Activated naive CD8-positive, alpha-beta T cell treated with anti-CD3 and anti-CD28 coated beads for 36 hours (primary cell): ENCODE measurements at places on chromosomes 2 and 18.

DNA sequence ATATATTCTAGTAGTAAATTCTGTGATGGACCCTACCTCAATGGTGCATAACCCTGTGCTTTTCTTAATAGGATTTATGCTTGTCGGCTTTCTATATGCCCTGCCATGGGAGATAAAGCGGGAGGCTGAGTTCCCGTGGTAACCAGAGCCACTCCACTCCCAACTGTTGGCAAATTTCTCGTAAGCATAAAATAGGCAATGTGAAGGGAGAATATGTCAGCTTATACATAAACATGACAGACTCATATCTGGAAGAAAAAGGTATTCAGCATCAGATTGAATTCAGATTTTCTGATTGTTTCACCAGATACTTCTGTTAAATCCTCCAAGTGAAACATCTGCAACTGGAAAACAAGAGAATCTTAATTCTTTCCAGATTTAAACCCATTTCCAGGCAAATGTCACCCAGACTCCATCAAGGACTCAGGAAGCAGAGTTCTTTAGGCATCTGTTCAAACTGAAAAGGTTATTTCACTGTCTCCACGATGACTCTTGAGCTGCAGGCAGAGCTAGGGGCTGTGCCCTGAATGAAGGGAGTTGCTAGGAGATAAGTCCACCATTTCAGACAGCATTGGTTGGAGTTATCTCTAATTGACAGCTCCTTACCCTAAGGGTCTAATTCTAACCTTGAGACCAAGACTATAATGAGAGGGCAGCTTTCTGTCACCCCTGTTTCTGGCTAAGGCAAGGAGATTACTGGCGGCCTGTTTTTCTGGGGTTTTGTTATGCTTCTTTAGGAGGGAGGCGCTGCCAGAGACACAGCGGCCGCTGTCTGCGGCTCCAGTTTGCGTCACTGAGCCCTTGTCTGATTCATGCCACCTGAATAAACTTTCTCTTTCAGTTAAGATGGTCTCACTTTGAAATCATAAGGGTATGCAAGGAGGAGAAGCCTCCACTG, 381.3 kb downstream of the SOX11 start:
- DNase-seq: no peak

- DNase-seq: no peak
These were observed 32.1 kb downstream of the MAP4K4 start for GRCh38 chr2:101729521-101730190.

DNA sequence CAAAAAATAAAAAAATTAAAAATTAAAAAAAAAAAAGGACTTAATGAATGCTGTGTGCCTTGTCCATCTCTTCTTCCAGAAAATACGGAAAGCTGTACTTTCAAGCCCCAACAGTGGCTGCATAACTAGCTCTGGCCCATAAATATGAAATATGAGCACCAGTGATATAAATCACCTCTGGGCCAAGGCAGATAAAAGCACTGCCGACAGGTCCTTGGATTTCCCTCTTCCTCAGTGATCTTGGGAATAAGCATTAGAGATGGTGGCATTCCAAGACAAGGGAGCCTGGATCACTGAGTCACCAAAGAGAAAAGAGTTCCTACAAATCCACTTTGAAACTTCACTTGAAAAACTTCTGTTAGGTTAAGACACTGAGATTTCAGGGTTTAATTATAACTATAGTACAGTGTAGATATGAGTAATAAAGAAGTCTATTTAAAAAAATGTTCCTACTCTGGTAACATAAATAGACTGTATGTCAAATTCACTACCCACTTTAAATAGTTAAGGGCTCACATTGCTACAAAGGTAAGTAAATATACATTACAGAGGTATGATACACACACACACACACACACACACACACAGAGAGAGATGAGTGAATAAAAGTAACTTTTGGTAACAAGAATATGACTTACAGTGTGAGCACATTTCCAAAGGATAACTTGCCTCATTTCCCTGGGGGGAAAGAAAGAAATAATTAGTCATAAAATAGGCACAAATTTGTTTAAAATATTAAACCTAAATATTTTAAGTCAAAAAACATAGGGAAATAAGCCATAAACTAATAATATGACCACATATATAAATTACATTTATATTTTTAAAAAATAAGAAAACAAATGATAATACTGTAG, 35.6 kb downstream of the PPP3R1 start:
- DNase-seq: no peak

DNA sequence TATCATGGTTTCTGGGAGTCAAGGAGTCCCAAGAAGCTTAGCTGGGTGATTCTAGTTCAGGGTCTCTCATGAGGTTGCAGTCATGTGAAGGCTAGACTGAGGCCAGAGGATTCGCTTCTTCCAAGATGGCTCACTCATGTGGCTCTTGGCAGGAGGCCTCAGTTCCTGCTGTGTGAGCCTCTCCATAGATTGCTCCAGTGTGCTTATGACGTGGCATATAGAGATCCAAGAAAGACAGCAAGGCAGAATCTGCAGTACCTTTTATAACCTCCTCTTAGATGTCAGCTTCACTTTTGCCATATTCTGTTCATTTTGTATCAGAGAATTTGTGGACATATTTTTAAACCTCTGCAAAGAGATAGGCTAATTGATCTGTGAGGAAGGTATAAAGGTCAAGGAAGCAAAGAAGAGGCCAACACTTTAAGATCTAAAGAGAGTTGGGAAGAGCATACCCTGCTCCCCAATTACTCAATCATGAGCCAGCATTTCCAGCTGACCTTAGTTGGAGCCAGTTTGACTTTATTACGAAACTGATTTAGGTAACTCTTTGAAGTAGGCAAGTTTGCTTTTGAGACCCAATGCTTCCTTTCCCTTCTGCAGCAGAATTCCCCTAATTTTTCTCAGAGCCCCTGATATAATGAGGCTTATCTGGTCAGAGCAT, 134.7 kb downstream of the EML6 start:
- no peak for DNase-seq

- DNase-seq: no peak
These were observed 22.9 kb downstream of the ITGAV start for GRCh38 chr2:186612555-186613440.

GRCh38 chr2:137659616-137660015, 304.7 kb upstream of the HNMT start:
- DNase-seq: no peak

DNA sequence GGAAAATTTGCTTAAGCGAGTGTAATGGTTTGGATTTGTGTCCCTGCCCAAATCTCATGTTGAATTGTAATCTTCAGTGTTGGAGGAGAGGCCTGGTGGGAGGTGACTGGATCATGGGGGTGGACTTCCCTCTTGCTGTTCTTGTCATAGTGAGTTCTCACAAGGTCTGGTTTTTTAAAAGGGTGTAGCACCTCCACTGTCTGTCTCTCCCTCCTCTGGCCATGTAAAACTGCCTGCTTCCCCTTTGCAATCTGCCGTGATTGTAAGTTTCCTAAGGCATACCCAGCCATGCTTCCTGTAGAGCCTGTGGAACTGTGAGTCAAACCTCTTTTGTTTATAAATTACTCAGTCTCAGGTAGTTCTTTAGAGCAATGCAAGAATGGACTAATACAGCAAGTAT, 6.6 kb downstream of the YIPF4 start:
- no peak for DNase-seq

DNA sequence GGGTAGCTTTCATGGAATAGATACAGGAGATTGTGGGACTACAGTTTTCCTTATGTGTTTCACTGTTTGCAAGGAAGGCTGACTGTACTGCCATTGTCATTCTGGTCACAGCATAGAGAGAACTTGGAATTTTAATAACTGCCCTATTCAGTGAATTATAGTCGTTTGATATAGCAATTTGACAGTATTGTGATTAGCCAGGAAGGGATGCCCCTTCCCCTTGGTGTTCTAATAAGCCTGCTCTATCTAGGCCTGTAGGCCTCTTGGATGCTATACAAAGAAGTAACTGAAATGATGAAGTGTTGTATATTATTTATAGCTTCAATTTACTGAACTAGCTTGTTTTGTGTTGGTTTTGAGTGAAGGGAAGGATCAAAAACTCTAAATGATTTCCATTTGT, 528.6 kb upstream of the CDH2 start:
- DNase-seq: no peak

GRCh38 chr18:77304268-77304667, 54.6 kb downstream of the GALR1 start:
- DNase-seq: no peak

GRCh38 chr18:1663879-1664705, 759.4 kb downstream of the ADCYAP1 start:
- peak; percentile 18 for DNase-seq

- no peak for DNase-seq
These were observed 144.0 kb downstream of the EML6 start for GRCh38 chr2:54867457-54867856.

- DNase-seq: no peak
These were observed 783.2 kb upstream of the CDH2 start for GRCh38 chr18:28960146-28960545.

DNA sequence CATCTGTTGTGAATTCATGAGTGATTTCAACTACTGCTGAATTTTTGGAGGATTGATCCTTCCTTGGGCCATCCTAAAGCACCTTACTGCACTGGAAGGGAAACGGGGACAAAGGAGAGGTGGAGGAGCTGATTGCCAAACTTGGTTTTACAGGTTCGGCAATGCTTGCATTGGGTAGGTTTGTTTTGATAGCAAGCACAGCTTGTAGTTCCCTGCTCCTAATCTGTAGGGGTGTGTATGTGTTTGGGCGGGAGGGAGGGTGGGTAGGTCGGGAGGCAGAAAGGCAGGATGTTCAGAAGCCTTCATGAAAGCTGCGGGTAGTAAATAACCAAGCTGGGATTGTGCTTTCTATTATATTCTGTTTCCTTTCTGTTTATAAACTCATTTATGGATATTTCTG, 24.6 kb downstream of the PHLPP1 start:
- no peak for DNase-seq

DNA sequence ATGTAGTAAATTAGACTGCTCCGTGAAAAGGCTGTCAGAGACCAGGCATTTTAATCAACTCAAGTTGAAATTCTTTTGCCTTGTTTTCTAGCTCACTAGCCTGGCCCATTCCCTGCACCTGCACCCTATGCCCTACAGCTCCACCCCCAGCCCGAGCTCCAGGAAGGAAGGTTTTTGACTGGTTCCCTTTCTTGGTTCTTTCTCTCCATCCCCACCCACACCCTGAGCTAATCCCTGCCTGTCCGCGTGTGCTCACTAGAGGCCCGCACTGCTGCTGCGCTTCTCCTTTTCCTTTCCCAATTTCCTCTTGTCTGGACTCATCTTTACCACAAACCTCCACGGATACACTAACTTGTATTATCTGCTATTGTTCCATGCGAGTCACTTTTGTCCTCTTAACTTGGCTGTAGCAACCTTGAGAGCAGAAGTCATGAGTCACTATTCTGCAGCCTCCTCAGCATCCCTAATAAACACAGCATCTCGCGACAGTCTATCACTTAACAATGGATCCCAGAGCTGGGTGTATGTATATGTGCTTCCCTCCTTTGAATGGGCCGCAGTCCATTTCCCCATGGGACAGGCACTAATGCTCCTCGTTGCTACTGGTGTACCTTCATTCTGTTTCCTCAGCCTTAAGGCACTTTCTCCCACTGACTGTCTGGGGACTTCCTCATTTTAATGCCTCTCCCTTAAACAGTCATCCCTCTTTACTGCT, 36.5 kb downstream of the COLEC12 start:
- no peak for DNase-seq
